ENCODE measurements at places on chromosomes 2 and 18.

DNA sequence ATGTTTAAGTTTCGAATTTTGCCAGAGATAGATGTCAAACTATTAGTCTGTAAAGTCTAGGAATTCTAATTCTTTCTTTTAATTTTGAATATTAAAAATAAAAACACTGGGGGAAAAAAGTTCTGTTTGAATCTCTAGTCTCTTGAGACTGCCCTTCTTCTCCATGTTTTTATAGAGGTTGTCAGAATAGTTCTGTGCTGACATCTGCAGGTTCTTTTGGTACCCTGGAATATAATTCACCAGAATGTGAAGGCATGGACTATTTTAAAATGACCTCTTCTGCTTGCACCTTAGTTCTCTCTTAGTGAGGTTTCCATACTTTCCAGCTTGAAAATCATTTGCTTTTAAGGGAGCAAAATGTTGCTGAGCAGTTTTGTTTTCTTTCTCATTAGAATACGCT lies 121.0 kb upstream of the MSTN start:
- no peak for DNase-seq

GRCh38 chr2:162490052-162490717 lies 146.3 kb downstream of the GCA start:
- DNase-seq = no peak

- DNase-seq = no peak
Observed at GRCh38 chr18:46402396-46402795, 254.6 kb downstream of the LOXHD1 start.

GRCh38 chr18:26689226-26689879 lies 141.0 kb upstream of the KCTD1 start:
- no peak for DNase-seq

DNA sequence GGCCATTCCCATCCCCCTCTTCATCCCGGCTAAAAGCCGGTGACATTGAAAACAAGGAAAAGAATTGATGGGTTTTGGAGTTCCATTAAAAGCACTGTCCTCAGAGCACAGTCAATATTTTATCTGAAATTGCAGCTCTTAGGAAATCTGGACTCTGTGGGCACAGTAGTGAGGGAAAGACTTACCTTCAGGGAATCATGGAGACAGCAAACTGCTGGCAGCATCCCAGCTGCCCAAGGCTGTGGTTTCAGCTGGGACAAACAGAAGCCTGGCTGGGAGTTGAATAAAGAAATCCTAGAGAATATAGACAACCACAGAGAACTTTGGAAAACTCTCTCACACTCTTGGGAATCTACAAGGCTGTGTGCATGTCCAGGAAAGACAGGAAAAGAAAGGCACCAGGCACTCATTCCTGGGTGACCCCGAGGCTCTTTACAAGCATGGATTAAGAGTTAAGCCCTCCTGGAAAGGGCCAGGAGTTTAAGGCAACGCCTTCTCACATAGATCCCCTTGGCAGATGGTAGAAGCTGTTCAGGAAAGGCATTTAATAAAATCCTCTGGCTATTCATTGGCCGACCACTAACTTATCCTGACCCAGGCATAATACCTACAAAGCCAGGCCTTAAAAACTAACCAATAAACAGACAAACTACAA lies 255.1 kb downstream of the MYT1L start:
- no peak for DNase-seq

GRCh38 chr2:217515615-217516309 lies 487.0 kb downstream of the TNS1 start:
- DNase-seq = no peak

- DNase-seq = peak; percentile 31
Observed at GRCh38 chr2:104758199-104758620, 95.7 kb upstream of the POU3F3 start.

DNA sequence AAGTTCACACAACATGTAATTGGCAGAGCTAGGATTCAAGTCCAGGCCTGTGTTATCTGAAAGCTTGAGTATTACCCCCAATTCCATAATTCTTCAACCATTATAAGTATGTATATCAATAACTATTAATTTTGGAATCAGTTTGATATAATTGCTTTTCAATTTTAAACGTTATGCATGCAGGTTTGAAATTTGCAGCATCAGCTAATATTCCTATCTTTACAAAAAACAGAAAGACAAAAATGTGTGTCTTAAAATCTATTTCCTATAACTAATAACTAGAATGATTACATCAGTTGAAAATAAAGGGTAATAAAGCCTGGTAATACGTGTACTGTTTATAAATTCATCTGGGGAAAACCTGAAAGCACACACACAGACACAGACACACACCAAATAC lies 543.3 kb upstream of the PKDCC start:
- DNase-seq = no peak

All from cardiac fibroblast (primary cell).